ENCODE measurements at places on chromosomes 7 and 10.

GRCh38 chr10:122099562-122099961 lies 110.6 kb downstream of the TACC2 start:
- no peak for DNase-seq

- DNase-seq = no peak
Observed at GRCh38 chr10:69323622-69324021, 45.3 kb downstream of the HK1 start.

- no peak for DNase-seq
Observed at GRCh38 chr10:84292502-84292901, 35.9 kb upstream of the CCSER2 start.

GRCh38 chr10:71086439-71087080 lies 125.8 kb upstream of the UNC5B start:
- no peak for DNase-seq

DNA sequence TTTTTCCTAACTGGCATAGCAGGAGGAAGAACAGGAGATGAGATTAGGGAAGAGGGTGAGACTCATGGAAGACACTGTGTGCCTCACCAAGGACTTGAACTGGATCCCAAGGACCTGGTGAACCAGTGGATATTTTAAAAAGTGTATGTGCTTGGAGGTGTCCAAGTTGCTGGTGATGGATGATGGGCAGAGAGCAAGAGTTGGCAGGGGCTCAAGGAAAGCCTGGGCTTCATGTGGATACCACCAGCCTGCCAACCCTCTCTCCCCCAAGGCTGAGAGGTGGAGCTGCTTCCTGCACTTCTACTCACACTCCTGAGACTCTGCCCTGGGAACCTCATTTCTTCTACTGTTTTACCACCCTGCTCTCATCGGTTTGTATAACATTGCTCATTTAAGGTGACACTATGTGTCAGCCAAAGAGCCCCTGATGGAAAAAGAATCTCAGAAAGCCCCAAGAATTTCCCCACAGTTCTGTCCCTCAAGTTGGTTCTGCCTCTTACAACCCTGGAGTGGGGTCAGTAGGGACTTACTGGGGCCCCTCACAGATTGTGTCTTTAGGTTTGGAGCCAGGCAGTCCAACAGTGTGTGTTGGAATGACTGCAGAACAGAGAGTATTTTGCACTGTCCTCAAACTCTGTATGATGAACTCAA lies 56.2 kb upstream of the PDCD4 start:
- DNase-seq = no peak

DNA sequence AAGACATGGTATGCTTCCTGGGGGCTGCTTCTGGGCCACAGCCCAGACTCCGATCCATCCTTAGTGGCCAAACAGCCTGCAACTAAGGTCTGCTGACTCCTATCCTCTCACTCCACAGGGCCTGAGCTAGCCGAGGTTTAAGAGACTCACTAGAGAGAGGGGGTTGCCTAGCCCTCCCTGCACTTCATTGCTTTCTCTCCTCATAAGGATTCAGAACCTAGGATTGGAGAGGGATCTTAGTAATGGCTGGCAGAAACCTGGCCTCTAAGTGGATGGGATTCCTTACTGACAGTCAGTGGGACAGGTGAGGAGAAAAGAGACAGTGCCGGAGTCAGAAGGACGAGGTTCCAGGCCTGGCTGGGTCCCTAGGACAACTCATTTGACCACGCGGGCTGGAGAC lies 8.2 kb upstream of the DDIT4 start:
- no peak for DNase-seq

- DNase-seq = no peak
Observed at GRCh38 chr7:20831451-20831850, 44.8 kb upstream of the SP8 start.

- DNase-seq = no peak
Observed at GRCh38 chr10:50152792-50153272, 85.1 kb downstream of the WASHC2A start.

- DNase-seq = no peak
Observed at GRCh38 chr7:140053812-140054539, 8.8 kb downstream of the PARP12 start.

- DNase-seq = no peak
Observed at GRCh38 chr10:74033702-74034101, 35.8 kb downstream of the VCL start.

DNA sequence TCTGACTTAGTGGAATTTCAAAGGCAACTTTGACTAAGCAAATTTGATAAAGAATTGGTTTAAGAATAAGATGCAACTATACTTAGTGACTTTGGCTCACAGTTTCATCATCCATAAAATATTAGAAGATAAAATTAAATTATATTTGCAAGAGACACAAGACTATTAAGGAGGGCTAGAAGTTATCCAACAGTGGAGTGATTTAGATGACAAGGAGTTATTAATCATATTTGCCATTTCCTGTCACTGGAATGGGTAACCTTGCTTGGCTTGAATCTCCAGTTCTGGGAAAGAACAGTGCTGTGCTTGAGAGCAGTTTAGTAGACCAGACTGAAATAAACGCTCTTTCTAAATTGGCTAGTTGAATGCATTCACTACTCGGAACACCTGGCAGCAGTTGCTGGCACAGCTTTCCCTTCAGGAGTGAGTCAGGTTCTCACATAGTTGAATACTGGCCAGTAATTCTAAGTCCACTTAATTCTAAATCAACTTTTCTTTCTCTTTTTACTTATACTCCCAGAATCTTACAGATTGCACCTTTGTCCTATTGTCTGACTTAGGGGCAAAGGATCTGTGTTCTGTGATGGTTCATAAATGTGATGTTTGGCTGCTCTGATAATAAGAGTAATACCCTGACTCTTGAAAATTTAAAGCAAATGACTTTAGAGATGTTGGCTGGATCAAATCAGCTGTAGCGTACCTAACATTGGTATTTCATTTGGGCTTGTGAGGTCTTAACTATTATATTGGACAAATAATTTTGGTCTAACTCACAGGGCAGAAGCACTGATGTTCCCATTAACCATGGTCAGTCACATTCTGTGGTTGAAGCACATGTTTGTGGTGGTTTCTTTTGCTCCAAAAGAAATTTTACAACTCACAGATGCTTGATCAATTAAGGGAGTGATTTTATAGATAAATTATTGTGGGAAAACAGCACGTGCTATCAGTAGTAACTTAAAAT lies 16.6 kb downstream of the STMP1 start:
- no peak for DNase-seq

- no peak for DNase-seq
Observed at GRCh38 chr10:60901561-60902235, 42.3 kb downstream of the RHOBTB1 start.

DNA sequence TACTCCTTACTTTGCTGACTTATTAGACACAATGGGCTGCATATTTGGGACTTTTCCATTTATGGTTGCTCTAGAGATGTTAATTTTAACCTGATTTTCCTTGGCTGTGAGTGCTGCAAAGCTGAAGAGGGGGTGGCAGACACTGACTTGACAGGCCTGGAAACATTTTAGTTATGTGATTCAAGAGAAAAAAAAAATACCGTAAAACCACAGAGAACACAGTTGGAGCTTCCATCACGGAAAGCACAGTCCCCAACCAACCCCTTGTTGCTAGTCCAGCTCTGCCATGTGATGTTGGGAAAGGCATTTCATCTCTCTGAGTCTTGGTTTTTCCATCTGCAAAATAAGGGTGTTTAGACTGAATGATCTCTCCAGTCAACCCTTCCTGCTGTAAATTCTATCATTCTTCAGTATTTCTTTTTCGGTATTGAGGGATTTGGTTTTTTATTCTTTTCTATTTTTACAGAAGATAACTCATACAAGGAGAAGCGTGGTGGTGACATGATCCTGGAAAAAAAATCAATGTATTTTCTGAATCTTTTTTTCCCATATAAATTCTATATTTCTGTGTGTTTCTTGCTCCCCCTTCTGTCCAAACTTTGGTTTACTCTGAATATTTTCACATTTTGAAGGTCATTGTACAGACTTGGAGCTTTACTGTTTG lies 246.1 kb downstream of the REEP3 start:
- DNase-seq = peak; percentile 16

DNA sequence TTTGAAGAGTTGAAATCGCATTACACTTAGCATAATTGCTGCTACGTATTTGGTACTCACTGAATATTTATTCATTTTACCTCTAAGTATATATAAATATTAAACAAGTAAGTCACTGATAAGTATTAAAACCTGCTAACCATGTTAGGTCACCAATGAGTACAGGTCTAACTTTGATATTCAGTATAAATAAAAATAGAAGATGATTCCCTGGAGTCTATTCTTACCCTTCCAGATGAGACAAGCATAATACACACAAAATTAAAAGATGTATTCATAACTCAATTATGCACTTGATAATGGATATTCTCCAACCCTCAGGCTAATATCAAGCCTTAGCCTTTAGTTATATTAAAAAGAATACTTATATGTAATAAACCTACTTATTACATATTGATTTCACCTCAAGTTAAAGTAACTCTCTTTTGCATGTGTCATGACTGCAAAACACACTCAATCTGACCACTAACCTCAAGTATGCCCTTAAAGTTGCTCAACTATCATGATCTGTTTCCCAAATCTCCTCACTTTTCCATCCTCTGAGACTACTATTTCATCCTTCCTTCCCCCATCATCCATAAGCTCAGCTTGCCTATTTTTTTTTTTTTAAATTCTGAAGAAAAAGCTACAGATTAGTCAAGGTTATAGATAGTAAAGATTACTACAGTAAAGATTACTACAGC lies 46.8 kb downstream of the IPMK start:
- no peak for DNase-seq

- no peak for DNase-seq
Observed at GRCh38 chr10:131617113-131617858, 283.5 kb upstream of the PPP2R2D start.

DNA sequence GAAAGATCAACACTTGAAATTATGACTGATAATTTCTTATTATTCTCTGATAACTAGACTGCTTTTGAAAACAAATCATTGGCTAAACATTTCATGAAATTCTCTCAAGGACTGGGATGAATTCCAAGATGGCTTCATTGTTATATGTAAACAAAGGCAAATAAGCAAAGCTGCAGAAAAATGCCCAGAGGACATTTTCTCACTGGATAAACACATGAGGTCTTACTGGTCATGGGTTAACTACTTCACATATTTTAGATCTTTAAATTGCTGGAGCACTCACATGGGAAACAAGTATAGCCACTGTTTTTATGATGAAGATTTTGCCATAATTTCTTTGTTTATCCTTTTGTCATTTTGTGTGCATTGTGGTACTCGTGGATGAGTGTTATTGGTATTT lies 239.1 kb downstream of the PHF14 start:
- DNase-seq = no peak

DNA sequence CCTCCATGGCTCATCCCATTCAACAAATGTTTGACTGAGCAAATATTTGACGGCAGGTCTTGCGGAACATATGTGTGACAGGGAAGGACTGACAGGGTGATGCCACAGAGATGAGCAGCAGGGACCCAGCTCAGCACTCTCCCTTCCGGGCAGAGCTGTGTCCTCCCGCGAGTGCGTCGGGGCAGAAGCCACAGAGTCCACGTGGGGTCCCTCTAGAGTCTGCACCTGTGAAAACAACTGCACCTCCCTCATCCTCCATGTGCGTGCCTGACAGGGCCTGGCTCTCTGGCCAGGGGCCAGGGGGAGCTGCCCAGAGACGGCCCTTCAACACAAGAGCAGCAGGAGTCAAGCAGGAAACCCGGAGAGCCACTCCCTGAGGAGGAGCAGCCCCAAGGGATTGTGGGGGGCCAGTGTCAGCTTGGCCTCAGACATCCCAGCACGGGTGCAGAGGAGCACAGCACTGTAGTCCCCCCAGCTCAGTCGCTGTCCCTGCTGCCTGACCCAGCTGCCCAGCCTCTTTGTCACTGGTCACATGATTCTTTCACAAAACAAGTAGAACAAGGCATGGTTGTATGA lies 83.6 kb upstream of the TMEM72 start:
- DNase-seq = no peak
